NCI-H2081 (cell line): ENCODE measurements at places on chromosomes 11 and 22.

DNA sequence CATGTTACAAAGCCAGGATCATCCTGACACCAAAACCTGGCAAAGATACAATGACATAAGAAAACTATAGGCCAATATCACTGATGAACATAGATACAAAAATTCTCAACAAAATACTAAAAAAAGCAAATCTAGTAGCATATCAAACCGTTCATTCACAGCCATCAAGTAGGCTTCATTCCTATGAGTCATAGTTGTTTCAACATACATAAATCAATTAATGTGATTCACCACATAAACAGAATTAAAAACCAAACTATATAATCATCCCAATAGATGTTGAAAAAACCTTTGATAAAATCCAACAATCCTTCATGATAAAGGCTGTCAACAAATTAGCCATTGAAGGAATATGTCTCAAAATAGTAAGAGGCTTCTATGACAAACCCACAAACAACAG is 1007.2 kb upstream of the RAG2 start:
- DNase-seq: no peak

DNA sequence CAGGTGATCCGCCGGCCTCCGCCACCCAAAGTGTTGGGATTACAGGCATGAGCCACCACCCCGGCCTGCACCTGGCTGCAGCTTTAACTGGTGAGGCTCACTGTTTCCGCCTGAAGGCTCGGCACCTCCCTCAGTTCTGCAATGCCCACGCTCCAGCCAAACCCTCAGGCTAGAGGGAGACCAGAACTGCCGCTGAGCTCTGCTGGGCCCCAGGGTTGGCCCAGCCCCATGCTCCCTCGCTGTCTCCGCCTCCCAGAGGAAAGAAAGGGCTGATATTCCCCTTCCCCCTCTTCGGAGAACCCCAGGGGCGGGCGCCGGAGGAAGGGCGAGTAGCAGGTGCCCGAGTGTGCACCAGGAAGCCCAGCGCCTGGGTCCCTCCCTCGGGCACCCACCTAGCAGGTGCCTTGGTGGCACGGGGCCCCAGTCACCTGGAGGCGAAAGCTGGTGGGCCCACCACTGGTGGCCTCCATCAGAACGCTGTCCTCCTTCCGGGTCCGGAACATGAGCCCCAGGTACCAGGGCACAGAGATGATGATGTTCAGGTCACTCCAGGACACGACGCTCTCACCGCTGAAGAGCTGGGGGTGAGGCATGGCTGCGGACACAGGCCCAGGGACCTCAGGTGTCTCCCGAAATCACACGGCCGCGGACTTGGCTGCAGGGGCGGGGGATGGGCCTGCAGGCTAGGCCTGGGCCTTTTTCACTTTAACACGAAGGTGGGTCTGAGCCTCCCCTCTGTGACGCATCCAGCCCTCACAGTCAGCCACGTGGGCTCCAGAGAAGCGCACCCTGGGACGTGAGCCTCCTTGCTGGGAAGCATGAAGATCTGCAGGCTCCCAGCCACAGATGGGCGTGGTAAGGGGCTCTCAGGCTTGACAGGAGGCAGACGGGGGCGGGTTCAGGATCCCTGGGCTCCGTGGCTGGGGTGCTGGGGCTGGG is 73.3 kb downstream of the TRMU start:
- DNase-seq: no peak

DNA sequence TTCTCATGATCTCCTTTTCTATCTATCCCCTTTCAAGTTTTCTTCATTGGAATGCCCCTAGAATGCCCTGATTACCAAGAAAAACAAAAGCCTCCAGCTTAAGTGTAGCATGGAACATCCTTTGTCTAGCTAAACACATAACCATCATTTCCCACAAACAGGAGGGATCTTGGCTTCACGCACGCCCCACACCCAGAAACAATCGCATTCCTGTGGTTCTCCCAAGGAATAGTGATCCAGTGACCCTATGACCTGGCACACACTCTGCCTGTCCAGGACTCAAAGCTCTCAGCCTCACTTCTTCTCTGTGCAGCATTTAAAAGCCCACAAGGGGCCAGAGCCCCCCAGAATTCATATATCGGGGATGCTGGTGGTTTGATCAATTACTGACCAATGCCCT is 9.3 kb upstream of the POU2AF1 start:
- no peak for DNase-seq

GRCh38 chr11:15821451-15821850 is 534.9 kb downstream of the SOX6 start:
- DNase-seq: no peak

GRCh38 chr11:73275381-73275750 is 3.2 kb downstream of the P2RY6 start:
- no peak for DNase-seq

DNA sequence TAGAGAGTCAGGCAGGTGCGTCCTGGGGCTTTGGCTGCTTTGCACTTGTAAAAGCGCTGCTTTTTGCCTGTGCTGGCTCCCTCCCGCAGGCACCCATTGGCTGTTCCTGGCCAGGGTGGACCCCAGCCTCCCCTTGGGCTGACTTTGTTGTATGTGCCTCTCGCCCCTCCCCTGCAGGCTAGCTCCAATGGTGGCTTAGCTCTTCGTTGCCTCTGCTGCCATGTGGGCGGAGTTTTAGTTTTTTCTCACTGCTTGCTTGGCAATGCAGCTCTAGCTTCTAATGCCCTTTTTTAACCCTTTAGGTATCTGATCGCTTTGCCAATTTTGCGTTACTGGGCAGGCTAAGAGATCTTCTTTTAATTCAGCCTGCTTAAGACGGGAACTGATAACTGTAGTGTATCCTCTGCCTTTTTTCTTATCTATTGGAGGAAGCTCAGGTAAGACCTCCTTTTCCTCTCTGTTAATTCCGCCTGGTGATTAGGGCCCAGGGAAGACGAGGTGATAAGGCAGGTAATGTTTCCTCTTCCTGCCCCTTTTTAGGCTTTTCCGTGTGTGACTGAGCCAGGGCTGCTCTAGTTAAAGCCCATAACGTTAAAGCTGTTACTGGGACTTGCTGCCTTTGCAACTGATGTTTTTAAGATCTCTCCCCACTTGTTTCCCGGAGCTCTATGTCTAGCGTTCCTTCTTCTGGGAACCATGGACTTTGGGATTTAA is 11.7 kb upstream of the GLYATL1 start:
- DNase-seq: peak; percentile 92
